ENCODE measurements at places on chromosomes 5 and 9.

- no peak for DNase-seq
These were observed 58.3 kb upstream of the MOCS2 start for GRCh38 chr5:53167836-53168235.

GRCh38 chr9:79145442-79145841 is 426.3 kb upstream of the TLE4 start:
- DNase-seq = no peak

DNA sequence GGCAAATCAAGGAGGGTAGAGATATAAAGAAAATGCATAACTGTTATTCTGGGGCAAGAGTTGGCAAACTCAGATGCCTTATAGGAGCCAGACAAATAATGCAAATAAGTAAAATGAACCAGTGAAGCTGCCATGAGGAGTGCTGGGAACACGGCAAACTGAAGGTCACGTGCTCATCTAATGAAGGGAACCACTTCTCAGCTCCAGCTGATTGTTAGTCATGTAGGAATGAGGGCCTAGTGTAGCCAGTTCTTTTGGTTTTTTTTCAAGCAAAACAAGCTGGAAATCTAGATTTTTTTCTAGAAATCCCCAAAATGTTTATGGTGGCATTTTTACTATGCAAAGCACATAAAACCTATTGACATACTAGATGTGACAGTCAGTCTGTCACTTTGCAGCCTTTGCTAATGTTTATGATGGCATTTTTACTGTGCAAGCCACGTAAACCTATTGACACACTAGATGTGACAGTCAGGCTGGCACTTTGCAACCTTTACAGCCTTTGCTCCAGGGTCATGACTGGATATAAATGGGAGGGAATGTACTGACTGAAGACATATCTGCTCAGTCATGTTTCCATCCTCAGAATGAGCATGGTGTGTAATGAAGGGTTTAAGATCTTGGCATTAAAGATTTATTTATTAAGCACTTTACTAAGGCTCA is 39.4 kb downstream of the RUSC2 start:
- no peak for DNase-seq

GRCh38 chr5:148387325-148387724 is 3.6 kb downstream of the FBXO38 start:
- DNase-seq = no peak

DNA sequence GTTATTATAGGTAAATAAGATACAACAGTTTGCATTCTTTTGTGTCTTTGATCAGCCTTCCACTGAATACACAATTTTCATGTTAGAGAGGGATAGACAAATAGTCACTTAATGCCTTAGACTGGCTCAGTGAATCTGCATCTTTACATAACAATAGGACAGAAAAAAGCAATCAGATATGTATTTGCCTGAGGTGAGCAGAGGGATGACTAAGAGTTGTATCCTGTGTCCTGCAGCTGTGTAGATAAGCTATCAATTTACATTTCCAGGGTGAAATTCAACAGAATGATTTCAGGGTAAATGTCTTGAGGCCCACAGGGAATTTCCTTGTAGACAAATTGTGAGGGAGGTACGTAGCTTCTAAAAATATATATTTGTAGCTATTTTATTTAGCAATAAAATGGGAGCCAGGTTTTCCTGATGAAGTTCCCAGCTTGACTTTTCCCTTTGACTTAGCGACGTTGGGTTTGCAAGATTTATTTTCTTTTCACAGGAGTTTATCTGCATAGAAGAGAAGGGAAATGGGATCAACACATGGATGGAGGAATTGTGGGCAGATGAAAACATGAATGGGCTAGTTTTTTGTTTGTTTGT is 586.1 kb upstream of the CDH6 start:
- no peak for DNase-seq
